CD4-positive, CD25-positive, alpha-beta regulatory T cell (primary cell): ENCODE measurements at places on chromosomes 13 and 19. TPM values are rescaled to one million over a fixed set of nuclear protein-coding genes. Genes with fewer than 3 reads are reported as not detected.

The COMP gene
- not detected for polyA plus RNA-seq

The DCT gene
- 0.08 TPM for polyA plus RNA-seq

The FRY gene
- 0.96 TPM for polyA plus RNA-seq

The LSR gene
- polyA plus RNA-seq = 49.9 TPM

The PRTN3 gene
- polyA plus RNA-seq = not detected
